Cerebellar nuclear complex (tissue), 1 donor: ENCODE measurements at places on chromosomes 2 and 18.

DNA sequence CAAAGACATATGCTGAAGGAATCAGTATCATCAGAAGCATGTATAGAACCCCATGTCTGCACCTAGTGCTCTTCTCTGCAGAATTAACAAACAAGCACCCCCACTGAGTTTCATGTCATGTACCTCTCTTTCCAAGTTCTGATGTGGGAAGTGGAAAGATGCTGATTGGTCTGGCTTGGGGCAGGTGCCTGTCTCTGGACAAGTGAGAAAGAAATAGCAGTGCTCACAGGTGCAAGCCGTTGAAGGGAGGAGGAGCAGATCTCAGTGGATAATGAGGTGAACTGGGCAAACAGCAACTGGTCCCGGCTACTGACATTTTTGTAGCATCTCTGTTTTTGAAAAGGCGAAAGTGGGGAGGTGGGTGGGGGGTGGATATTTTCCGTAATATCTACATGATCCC lies 17.5 kb upstream of the ACVR1 start:
- DNase-seq, result no peak

DNA sequence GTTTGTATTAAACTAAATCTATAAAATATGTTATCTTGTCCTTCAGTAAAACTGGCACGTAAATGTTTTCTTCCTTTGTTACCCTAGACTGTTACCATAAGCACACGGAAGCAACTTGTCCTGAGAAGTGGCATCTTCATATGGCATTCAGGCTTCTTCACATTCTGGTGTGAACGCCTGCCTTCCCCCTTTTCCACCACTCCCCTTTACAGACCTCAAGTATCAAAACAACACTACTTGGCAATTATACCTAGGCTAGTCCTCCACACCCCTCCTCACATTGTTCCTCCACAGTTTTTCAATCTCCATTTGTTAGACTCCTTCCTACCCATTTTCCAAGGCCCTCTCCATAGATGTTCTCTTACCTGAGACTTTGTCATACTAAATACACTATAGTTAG lies 2.9 kb downstream of the MEX3C start:
- DNase-seq, result no peak

- DNase-seq, result no peak
These were observed 80.1 kb upstream of the GLS start for GRCh38 chr2:190800528-190800927.

DNA sequence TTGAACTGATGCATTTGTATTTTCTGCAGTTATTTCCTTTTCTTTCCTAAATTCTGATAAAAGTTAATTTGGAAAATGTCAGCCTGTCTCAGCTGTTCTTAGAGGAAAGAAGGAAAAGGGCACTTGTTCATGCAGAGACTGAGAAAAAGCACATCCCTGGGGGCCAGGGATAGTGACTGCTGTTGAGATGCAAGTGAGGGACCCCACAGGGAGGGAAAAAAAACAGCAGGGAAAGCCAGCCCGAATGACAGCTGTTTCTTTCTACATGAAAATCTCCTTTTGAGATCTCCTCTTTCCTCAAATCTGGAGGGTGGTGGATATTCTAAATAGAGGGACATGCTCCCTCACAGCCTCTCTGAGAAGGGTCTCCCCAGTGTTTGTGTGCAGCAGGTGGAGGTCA lies 14.0 kb upstream of the MTA3 start:
- DNase-seq, result no peak
